NCI-H524 (cell line): ENCODE measurements at places on chromosomes 3 and 15.

GRCh38 chr3:156516284-156516683 lies 38.6 kb downstream of the SSR3 start:
- peak; percentile 31 for DNase-seq

- no peak for DNase-seq
Observed at GRCh38 chr3:129542747-129543146, 228 bp upstream of the H1-8 start.

DNA sequence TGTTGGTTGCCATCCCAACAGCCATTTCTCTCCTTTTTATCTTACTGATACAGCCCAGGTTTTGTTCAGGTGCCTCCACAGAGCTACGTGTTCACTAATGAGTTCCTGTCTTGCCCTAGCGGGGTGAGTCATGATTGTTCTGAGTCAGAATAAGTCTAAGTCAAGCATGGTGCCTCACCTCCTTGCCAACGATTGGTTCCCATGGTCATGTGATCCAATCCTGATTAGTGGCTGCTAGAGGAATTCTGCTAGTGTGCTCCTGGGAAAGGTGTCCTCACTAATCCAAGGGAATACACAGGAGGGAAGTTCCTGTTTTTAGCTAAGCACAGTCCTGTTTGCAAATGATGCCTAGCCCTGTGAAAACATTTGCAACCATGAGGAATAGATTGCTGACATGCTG lies 99.8 kb downstream of the NSUN3 start:
- no peak for DNase-seq

GRCh38 chr3:138898301-138898700 lies 48.6 kb downstream of the FOXL2 start:
- DNase-seq = no peak

- DNase-seq = no peak
Observed at GRCh38 chr3:191068946-191069813, 129.9 kb upstream of the OSTN start.

- DNase-seq = no peak
Observed at GRCh38 chr3:22419261-22419660, 668.3 kb upstream of the ZNF385D start.

- DNase-seq = no peak
Observed at GRCh38 chr15:90787881-90788280, 70.7 kb downstream of the BLM start.

GRCh38 chr3:65605876-65606432 lies 432.8 kb downstream of the MAGI1 start:
- DNase-seq = no peak

GRCh38 chr3:32616267-32616962 lies 45.8 kb upstream of the DYNC1LI1 start:
- DNase-seq = no peak

DNA sequence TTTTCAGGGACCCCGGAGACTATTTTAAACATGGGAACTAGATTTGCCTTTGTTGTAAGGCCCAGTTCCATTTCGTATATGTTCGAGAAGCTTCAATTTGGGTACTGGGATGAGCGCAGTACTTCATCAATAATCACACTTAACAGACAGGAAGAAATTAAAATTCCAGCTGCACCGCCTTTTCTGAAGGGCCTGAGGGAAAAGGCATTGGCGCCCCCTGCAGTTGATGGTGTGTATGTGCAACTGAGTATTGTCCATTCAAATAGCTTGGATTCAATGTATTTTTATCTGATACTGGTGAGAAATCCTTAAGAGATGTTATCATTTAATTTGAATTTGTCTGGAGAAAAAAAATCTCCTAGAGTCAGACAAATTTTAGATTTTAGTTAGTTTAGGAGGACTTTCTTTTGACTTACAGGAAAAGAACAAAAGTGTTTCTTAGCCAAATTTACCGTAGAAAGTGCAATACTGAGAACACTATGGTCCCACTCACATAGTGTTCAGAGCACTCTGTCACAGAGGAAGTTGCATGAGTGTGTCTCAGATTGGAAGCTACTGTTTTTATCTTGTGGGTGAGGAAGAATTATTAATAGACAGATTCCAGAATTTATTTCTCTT lies 5.4 kb upstream of the ALDH1A2 start:
- DNase-seq = peak; percentile 77

GRCh38 chr3:44001072-44001471 lies 240.6 kb upstream of the TOPAZ1 start:
- DNase-seq = no peak

GRCh38 chr15:61613138-61613537 lies 384.0 kb upstream of the RORA start:
- DNase-seq = no peak

DNA sequence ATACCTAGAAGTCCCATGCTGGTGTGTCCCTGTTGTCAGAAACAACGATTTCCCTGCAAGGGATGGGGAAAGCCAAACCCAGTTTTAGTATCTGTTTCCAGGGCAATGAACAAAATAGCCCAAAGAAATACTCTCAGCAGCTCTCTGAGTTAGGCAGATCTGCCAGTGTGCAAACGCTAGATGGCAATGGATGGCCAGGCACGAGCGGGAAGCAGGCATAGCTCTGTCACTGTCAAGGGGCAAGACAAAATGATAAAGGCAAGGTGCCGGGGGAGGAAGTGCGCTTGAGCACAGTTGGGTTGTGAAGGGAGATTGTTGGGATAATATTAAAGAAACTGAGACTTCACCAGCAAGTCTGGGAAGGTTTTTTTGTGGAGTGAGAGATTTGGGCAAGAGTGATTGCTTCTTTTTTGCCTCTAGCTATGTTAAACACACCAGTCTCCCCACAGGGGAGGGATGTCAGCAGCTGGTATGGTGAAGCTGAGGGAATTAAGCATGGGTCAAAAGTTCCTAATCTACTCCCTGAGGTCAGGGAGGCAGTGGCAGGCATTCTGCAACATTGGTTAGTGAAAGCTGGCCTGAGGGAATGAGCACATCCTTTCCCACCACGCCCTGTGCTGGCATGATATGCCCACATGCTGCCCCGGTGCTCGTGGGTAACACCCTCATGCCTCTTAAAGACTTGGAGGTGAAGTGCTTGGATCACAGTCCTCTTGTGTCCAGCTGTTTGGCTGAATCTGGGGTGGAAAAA lies 117.5 kb downstream of the PDCD6IP start:
- DNase-seq = no peak

DNA sequence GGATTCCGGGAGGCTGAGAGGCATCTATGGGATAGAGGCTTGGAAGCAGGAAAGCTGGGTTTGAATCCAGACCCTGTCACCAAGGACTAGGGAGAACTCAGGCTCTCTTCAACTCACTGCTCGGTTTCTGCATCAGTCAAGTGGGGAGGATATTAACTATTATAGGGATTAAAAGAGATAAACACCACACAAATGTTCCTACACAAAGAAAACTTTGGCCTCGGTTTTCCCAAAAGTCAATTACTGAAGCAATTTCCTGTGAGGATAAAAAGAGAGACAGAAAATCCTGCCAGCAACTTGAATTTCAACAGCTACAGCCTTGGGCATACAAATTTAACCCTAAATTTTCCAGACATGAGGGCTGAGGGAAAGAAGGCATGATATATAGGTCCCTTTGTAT lies 36.0 kb downstream of the ITGB5 start:
- no peak for DNase-seq

GRCh38 chr3:1091286-1091685 lies 1.5 kb upstream of the CNTN6 start:
- DNase-seq = no peak

GRCh38 chr3:37054370-37054769 lies 61.1 kb downstream of the MLH1 start:
- no peak for DNase-seq

DNA sequence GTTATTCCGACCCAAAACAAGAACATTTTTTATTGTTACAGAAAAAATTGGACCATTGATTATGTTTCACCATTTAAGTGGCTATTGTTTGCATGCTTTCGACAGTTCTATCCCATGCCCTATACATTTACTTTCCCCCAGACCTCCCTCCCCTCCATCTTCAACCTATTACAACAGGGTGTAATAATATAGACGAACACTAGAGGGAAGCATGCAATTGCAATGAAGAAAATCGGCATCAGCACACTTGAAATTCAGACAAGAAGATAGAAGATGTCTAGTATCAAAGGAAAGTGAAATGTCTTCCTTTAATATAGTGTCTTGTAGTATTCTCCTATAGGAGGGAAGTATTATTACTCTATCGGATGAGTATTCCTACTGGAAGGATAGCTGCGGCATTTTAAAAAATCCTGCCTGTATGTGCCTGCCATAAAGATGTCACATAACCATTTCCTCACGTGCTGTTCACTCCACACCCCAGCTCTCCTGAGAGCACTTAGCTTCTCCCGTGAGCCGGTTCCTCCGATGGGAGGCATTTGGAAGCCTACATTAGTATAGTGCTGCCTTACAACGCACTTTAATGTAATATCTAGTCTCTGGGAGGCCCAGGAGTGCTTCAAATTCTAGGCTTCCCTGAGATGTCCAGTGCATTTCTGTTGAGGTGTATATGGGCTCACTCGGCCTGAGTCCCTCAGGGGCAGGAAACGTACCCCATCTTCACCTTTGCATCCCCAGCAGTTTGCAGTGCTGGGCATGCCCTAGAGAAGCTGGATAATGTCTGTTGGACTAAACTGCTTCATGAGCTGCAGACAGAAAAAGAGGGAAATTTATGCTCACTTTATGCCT lies 17.8 kb upstream of the ERICH6 start:
- peak; percentile 82 for DNase-seq

DNA sequence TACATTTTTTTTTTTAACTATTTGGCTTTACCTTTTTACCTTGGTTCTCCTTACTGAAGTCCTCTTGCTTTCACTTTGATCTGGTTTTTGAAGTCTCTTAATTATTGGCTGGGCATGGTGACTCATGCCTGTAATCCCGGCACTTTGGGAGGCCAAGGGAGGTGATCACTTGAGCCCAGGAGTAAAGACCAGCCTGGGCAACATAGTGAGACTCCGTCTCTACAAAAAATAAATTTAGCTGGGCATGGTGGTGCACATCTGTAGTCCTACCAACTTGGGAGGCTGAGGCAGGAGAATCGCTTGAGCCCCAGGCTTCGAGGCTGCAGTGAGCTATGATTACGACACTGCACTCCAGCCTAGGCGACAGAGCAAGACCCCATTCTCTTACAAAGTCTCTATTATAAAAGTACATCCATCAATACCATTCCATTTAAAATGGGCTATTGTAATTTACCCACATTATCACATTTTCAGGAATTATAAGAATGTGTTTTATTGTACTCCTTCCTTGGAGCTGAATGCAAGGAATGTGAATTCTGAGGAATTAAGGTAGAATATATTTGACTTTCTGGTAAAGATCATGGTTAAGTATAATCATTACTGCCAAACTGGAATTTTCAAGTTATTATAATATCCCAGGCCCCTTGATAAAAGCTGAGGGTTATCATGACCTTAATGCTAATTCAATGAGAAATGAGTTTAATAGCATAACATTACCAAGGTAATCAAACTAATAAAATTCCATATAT lies 49.0 kb downstream of the MSL2 start:
- DNase-seq = no peak

GRCh38 chr3:155312781-155313180 lies 19.3 kb upstream of the STRIT1 start:
- DNase-seq = no peak

- no peak for DNase-seq
Observed at GRCh38 chr15:36948982-36949381, 151.4 kb downstream of the MEIS2 start.

DNA sequence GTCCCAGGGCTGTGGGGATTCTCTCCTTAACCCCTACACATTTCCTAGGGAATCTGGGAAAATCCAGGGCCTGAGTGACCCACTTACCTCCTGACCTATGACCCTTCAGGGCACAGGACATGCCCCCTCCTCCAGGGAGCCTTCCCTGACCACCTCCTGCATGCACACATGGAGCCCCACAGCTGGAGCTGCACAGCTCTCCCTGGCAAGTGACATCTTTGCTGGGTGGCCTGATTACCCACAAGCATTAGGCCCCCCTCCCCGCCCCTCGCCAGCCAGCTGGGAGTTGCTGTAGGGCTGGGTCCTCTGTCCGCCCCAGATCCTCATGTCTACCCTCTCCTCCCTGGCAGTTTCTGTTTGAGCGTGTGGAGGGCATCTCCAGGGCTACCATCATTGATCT lies 21.4 kb downstream of the HDAC11 start:
- DNase-seq = no peak

- DNase-seq = no peak
Observed at GRCh38 chr3:44468572-44469520, 8.6 kb downstream of the ZNF445 start.

DNA sequence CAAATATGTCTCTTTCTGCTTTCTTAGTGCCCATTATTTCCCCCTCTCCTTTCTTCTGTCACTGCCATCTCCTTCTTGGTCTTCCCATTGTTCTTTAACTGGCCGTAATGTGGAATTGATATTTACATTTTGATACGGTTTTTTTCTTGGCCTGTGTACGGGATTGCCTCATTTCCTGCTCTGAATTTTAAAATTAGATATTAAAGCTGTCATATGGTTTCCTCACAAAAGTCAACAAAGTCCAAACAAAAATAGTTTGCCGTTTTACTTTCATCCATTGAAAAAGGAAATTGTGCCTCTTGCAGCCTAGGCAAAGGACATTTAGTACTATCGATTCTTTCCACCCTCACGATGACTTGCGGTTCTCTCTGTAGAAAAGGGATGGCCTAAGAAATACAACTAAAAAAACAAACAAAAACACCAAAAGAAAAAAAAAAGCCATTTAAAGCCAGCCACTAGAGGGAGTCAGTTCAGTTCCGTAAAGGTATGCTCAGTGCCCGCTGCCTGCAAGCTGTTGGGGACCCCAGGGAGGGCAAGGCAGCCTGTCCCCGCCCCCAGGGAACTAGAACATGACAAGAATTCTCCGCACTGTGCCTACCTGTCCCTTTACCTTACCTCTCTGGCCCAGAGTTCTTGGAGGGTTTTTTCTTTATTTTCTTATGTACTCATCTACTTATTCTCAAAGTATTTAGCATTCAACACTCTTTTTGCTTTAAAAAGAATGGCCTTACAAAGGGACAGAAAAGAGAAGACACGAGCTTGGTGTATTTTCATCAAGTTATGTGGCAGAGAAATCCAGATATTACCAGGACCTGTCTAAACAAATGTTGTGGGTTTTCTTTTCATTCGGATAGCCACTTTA lies 30.0 kb upstream of the NR2E3 start:
- peak; percentile 16 for DNase-seq

DNA sequence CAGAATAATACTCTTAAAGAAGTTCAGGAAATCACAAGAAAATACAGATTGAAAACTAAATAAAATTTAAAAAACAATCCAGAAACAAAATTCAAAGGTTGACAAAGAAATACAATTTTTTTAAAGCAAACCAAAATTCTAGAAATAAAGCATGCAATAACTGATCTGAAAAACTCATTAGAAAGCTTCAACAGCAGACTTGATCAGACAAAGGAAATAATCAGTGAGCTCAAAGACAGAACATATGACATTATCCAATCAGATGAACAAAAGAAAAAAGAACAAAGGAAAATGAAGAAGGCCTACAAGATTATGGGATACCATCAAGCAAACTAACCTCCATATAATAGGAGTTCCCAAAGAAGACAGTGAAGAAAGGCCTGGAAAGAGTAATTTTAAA lies 336.8 kb downstream of the RSL24D1 start:
- DNase-seq = no peak

DNA sequence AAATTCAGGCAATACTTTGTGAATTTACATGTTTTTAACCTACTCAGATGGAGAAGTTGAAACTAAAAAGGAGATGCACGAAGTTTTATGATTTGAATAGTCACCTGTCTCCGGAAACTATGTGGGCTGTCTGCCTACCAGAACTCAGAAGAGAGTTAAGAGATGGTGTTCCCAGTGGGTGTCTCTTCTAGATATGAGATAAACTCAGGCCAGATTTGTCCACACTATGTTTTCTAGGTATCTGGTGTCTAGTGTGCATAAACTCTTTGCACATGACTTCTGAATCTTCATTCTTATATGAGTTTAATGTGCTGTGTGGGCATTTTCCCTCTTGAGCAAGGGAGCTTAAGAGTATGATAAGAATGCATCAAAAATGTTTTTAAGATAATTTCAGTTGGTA lies 222.8 kb downstream of the FOXP1 start:
- DNase-seq = no peak
